Chondrocyte (in vitro differentiated cells): ENCODE measurements at places on chromosomes 3 and 15. TPM values are rescaled to one million over a fixed set of nuclear protein-coding genes. Genes with fewer than 3 reads are reported as not detected.

Gene DCUN1D1
- total RNA-seq, result 48.1 to 53.5 TPM (median 52.6 TPM) in 3 replicates

Gene ZCWPW2
- 1.1 to 2.1 TPM (median 1.8 TPM) in 3 replicates for total RNA-seq

Gene KBTBD12
- not detected in 3 replicates for total RNA-seq

Gene TRPM1
- not detected in 3 replicates for total RNA-seq

Gene TMEM108
- total RNA-seq, result 1.7 to 7.1 TPM (median 5.6 TPM) in 3 replicates

Gene COL6A5
- total RNA-seq, result not detected in 3 replicates

- peak; percentile 33 for DNase-seq
Observed at GRCh38 chr3:84836961-84837360, 121.8 kb upstream of the CADM2 start.

GRCh38 chr3:462851-463250 is 266.3 kb downstream of the CHL1 start:
- DNase-seq, result no peak

- no peak for DNase-seq
Observed at GRCh38 chr15:89002281-89002761, 85.9 kb upstream of the ABHD2 start.

DNA sequence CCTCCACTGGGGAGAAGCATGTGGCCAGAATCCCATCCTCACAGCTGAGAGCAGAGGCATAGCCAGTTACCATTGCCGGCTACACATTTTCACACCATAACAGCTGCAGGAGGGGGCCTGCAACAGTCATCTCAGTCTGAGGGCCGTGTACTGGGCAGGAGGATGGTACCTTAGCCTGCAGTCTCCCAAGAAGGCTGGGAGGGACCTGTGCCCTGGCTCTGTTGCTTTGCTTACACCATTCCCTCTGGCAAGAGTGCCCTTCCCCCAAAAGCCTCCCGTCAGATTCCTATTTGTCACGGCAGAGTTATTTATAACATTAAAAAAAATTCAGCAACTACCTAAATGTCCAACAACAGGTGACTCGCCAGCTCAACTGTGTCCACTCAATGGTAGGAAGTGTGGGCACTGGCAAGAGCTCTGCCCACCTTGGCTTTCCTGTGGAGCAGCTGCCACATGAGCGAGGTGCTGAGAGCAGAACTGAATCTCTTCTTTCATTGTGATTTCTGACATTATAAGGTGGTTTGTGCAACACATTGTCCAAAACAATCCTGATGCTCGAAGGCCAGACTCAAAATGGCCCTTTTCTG is 4.4 kb downstream of the CAMKV start:
- DNase-seq, result no peak

- no peak for DNase-seq
Observed at GRCh38 chr3:59749291-59749690, 699.5 kb upstream of the CFAP20DC start.

- DNase-seq, result no peak
Observed at GRCh38 chr3:55963601-55964000, 476.5 kb upstream of the WNT5A start.

DNA sequence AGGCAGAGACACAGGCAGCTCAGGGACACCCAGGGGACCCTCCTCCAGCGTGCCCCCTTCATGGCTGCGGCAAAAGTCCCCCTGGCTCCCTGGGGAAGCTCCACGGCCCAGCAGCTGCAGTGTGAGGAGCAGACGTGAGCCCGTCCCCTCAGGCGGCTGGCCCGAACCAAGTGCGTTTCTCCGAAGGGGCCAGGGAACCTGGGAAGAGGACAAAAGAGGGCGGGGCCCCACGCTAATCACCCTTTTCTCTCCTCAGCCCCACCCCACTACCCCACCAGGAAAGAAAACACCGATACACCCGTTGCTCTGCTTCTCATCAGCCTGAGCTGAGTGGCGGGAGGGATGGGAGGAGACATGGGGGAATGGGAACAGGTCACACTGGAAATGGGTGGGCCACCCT is at the start of gene MUC4:
TSS of gene MUC4 (minus strand) at position 174 of the 400 bp plus-strand sequence. CDS start at position 62, 112 bp downstream.
- DNase-seq, result no peak
